Esophagus squamous epithelium (tissue), 5 donors: ENCODE measurements at places on chromosomes 13 and 19.

DNA sequence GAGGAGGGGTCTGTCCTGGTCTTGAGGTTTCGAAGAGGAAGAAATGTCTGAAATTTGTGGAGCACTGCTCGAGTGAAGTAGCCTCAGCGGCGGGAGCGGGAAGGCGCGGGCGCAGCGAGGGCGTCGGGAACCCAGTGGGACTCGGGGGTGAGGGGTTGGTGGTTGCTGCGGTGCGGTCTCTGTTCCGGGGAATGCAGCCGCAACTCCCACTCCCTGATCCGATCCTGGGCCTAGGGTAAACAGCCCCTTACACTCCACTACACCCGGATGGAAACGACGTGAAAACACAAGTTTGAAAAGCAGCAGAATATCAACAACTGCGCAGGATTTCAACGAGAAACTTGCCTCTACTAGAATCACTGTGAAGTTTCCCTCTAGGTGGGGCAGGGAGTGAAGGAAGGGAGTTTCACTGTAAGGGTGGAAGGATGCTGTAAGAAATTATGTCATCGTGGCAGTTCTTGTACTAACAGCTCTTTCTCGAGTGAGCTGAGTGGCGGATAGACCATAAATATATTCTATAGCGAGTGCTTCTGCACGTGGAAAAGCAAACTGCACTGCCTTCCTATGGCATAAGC is 2.0 kb upstream of the KLF12 start:
- DNase-seq, result no peak

- DNase-seq, result no peak
Observed at GRCh38 chr13:79463604-79464003, 17.4 kb upstream of the NDFIP2 start.

DNA sequence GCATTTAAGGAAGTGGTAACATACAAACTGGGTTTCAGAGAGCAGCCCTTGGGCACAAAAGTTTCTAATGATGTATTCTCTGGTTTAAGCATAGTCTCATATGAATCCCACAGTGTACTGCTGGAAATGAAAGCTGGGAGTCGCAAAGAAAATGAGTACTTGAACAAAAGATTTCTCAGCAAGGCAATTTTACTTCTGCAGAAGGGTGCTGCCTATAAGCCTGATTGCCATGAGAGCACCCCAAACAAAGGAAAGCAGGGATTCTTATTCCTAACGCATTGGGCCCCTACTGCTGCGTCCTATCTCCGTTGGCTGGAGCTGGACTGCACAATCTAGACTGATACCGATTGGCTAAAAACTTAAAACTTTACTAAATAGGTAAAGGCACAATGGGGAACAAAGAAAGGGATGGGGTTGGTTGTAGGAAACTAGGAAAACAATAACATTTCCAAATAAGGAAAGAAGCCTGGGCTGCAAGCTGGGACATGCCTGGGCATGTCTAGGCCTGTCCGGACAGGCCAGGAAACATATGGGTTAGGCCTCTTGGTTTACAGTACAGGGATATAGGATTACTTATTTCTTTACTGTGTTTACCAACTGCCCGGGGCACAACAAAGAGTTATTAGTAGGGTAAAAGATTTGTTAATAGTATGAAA is 27.4 kb upstream of the VN1R4 start:
- no peak for DNase-seq

- DNase-seq, result no peak
Observed at GRCh38 chr13:32340914-32341313, 25.6 kb downstream of the BRCA2 start.

DNA sequence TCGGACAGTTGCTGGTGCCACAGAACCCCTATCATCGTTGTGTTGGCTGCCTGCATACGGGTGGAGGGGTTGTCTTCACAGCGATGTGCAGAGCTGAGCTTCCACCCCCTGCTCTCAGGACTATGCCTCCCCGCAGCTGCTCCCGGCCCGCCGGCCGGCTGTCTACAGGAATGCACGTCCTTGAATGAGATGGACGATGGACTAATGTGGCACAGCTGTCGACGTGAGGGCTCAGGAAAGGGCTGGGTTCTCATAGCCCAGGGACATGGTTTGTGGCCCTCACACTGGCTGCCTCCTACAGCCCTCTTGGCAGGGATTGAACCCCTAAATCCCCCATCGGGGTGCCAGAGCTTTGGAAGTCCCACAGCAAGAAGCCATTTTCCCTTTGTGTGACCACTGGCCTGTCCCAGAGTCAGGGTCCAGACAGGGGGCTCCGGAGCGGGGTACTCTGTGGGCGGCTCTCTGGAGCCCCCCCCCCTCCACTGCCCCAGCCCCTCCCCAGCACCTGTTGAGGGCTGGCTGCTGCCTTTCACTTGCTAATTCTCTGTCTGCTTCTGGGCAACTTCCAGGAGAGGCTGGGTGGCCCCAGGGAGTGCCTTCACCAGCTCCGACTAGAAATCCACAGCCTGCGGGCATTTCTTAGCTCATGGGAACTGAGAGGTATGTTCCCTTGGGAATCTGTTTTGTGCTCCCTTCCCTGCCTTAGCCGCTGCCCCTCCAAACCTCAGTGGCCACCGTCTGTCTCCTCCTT is 40.2 kb downstream of the TSSK6 start:
- DNase-seq, result no peak

GRCh38 chr13:113224486-113224885 is 15.1 kb downstream of the CUL4A start:
- no peak for DNase-seq

DNA sequence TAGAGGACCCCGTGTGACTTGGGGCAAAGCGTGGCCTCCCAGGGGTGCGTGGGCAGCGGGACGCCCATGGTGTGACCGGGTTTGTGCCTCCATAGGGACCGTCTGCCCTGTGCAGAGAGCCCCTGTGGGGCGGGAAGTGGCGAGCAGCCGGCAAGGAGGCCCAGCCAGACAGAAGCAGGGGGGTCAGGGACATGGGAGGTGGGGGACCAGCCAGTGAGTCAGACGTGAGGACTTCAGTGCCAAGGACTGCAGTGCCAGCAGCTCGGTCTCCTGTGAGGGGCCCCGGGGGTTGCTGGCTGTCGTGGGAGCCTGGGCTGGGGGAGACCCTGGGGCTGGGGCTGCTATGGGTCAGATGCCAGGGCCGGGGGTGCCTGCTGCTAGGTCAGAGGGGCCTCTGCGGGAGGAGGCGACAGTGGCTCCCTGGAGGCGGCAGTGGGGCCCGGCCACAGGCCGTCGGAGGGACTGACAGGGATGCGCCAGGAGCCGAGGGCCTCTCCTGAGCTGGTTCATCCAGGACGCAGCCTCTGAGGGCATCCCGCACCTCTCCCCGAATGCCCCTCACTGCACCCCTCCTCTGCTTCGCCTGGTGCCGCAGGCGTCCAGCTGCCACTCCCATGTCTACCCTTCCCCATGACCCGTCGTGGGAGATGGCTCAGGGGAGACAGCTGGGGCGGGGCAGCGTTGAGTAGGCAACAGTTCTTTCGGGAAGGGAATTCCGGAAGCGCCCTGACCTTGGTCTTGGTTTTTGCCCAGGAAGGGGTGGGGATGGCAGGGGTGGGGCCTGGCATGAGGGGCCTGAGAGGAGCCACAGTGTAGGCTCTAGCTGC is 80.0 kb downstream of the KDM4B start:
- no peak for DNase-seq

DNA sequence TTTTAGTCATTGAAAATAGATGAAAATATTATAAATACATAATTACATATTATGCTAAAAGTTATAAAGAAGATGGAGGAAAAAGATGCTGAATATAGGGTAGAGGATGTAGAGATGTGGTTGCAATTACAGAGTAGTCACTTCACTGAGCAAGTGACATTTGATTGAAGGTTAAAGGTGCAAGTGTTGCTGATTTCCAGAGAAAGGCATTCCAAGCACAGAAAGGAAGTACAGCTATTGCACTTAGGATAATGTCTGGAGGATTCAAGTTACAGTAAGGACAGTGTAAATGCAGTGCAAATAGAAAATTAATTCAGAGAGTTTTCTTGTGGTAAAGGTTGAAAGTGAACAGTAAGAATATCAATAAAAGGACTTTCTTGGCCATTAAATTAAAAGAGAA is 1721.8 kb downstream of the PCDH9 start:
- DNase-seq, result no peak

DNA sequence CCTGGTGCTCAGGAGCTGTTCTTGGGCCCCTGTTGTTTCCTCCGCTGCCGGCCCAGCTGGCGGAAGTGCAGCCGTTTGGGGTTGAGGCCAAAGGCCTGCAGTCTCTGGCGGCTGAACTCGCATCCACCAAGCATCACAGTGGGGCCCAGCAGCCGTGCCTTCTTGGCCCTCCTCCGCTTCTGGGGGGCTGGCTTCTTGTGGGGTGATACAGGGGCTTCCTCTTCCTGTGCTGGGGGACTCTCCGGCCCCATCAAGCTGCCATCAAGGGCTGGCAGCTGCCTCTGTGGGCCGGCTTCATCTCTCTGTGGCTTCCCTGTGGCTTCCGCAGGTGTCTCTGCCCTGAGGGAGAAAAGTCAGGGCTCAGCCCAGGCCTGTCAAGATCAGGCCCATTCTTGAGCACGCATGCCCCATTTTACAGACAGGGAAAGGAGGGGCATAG is 10.3 kb downstream of the ATG4D start:
- DNase-seq, result no peak

- DNase-seq, result no peak
Observed at GRCh38 chr19:5999693-6000092, 21.8 kb upstream of the RANBP3 start.

- DNase-seq, result no peak
Observed at GRCh38 chr13:29497137-29497654, 98.3 kb downstream of the SLC7A1 start.

GRCh38 chr13:38743466-38743865 is 56.6 kb downstream of the FREM2 start:
- DNase-seq, result no peak

- no peak for DNase-seq
Observed at GRCh38 chr13:48483575-48483974, 49.3 kb downstream of the RCBTB2 start.

- DNase-seq, result no peak
Observed at GRCh38 chr13:45782327-45783045, 69.1 kb downstream of the SIAH3 start.

- no peak for DNase-seq
Observed at GRCh38 chr13:51729866-51730553, 74.0 kb downstream of the DHRS12 start.

GRCh38 chr19:17553256-17553655 is 2.2 kb upstream of the COLGALT1 start:
- DNase-seq, result no peak

GRCh38 chr19:29495091-29495490 is 30.7 kb upstream of the VSTM2B start:
- no peak for DNase-seq

GRCh38 chr13:44523146-44524015 is 52.7 kb downstream of the TSC22D1 start:
- DNase-seq, result no peak

- no peak for DNase-seq
Observed at GRCh38 chr19:30335306-30335886, 36.8 kb upstream of the ZNF536 start.

DNA sequence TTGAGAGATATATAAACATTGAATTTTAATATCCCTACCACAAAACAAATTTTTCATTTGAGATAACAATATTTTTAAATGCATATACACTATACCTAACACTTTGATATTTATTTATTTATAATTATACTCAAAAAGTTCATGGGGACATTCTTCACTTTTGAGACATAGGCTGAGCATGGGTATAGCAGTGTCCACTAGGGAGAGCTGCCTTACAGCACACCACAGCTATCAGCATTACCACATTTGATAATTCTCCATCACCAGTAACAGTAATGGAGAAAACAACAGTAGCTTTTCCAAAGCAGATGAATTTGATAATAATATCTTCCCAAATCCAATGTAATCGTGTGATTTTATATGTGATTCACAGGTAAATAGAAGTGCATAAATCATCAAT is 626.1 kb downstream of the DACH1 start:
- DNase-seq, result no peak

DNA sequence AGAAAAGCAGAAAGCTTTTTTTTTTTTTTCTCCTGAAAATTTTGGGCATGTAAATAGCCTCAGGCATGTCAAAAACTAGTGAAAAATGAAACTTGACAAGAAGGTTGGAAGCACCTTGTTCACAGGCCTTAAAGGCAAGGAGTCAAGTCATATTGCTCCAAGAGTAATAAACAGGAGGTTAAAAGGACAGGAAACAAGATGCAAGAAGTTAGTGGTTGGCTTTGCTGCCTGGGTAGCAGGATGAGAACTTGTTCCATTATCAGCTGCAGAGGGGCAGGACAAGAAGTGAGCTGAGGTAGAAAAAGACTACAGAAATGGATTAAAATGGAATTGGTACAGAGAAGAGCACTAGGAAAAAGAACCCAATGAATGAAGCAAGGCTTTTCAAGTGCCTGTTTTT is 242.6 kb downstream of the DCT start:
- DNase-seq, result no peak

- DNase-seq, result no peak
Observed at GRCh38 chr19:48624791-48625723, 5.8 kb downstream of the SPHK2 start.

- DNase-seq, result no peak
Observed at GRCh38 chr19:12694641-12695040, 1.8 kb downstream of the FBXW9 start.

- DNase-seq, result no peak
Observed at GRCh38 chr13:55219538-55219937, 1921.2 kb upstream of the PRR20A start.

DNA sequence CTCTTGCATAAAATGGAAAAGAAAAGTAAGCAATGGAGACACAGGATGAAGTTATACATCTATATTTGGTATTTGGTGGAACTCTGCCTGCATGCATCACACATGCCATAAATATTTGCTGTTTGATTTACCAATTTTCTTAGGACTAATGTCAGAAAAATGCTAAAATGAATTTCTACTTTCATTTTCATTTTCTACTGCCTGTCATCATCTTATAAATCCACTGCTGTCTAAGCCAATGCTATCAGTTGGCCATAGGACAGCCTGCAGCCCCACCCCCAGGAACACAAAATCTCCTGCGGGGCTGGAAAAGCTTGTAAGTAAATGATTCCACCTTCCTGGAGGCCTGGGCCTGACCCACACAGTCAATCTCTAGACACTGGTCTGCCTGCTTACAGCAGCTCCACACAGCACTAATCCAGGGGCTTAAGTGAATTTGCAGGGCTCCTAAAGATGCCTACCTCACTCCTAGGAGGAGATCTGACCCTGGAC is 122.0 kb downstream of the ENOX1 start:
- DNase-seq, result no peak

- DNase-seq, result no peak
Observed at GRCh38 chr13:32695602-32696250, 109.5 kb downstream of the PDS5B start.
